ENCODE measurements at places on chromosomes 11 and 22.

DNA sequence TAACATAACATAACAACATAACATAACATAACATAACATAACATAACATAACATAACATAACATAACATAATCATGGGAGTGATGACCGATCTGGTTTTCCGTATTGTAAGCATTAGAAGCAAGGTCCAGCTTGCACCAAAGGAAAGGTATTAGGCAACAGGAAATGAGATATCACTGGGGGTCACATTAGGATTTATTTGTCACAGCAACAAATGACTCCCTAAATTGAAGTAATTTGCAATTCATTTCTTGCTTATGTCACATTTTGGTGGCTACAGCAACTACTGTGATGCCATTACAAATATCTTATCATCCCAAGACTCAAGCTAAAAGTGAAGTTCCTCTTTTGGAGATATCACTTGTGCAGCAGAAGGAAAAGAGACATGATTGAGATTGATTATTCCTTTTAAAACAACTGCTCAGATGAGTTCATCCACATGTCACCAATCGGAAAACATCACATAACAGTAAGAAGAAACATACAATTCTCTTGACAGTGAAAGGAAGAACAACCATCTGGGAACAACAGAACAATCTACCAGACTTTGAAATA, 1331.1 kb upstream of the RAG2 start:
- DNase-seq, result no peak

- no peak for DNase-seq
Observed at GRCh38 chr22:30044369-30044768, 35.9 kb upstream of the HORMAD2 start.

DNA sequence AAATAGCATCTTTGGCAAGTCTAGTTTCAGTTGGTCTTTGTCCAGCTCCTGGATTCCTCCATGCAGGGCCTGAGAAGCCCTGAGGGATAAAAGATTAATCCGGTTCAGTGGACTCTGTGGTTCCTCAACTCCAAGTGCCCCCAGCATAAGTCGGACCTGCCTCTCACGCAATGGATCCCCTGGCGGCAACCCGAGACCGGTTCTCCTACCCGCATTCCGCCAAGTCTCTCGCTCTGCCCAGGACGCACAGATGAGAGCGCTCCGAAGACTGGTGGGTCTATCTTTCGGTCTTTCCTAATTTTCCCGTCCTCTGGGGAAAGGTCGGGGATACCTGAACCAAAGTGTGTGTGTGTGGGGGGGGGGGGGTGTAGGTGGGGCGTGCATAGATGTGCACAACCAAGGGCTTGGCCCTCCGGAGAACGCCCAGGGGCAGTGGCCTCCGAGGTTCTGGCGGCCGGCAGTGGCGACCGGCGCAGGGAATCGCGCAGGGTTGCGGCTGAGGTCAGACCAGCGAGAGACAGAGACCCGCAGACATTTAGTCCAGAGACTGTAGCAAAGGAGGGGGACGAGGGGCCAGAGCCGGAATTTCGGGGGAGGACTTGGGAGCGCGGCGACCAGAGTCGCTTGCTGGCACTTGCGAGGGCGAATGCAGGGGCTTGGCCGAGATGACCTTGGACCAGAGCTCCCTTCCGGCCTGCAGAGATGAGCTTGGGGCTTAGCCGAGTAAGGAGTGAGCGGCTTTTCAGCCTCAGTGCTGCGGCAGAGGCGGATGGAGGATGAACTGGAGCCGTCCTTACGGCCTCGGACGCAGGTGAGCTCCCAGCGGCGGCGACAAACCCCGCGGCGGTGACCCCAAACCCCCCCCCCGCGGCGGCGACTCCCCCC, 712 bp upstream of the SLC2A11 start:
- DNase-seq, result no peak

DNA sequence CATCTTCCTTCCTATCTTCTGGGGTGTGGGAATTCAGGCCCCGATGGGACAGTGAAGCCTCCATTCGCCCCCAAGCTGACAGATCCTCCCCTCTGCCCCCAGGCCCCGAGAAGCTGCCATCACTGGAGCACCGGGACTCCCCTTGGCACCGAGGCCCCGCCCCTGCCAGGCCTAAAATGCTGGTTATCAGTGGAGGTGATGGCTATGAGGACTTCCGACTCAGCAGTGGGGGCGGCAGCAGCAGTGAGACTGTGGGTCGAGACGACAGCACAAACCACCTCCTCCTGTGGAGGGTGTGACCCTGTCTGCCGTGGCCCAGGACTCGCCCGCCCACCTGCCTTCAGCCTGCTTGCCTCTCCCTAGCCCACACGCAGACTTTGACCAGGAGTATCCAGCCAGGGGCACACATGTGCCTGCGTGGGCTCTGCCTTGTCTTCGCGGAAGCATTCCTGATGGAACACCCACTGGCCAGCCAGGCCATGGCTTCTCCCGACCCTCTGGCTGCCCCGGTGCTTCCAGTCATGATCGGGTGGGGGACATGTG, 8.6 kb upstream of the RELT start:
- DNase-seq, result no peak

GRCh38 chr11:47917599-47918369, 62.6 kb upstream of the PTPRJ start:
- no peak for DNase-seq

GRCh38 chr11:86388198-86388597, 13.5 kb downstream of the CCDC81 start:
- DNase-seq, result no peak
